HCT116 (cell line): ENCODE measurements at places on chromosomes 3 and 15.
A peak's percentile ranks its signal among the peaks of the same experiment; 100 is the strongest.

GRCh38 chr3:146256851-146257486 lies 6.1 kb upstream of the PLSCR4 start:
- H3K36me3 ChIP-seq: no peaks in the 10 kb centered on the region
- H3K4me1 ChIP-seq: no peaks in the 10 kb centered on the region
- no peaks in the 10 kb centered on the region for H3K27me3 ChIP-seq
- H3K4me3 ChIP-seq: no peak overlapping the region
- no peak overlapping the region for H3K27ac ChIP-seq

GRCh38 chr3:127218454-127218922 lies 25.6 kb downstream of the PRR23E start:
- no peak overlapping the region for H3K4me3 ChIP-seq
- H3K27ac ChIP-seq: no peak overlapping the region
- H3K4me1 ChIP-seq: no peaks in the 10 kb centered on the region
- H3K27me3 ChIP-seq: peaks cover 7% of the 10 kb centered on the region; the same call in 1 of the 2 replicates
- no peak for DNase-seq
- no peaks in the 10 kb centered on the region for H3K36me3 ChIP-seq

- H3K27me3 ChIP-seq: no peaks in the 10 kb centered on the region
- H3K27ac ChIP-seq: no peak overlapping the region
- no peak for DNase-seq
- H3K4me1 ChIP-seq: peaks cover 14% of the 10 kb centered on the region
- no peaks in the 10 kb centered on the region for H3K36me3 ChIP-seq
Measured at GRCh38 chr3:53032609-53033008, 13.3 kb downstream of the SFMBT1 start.

DNA sequence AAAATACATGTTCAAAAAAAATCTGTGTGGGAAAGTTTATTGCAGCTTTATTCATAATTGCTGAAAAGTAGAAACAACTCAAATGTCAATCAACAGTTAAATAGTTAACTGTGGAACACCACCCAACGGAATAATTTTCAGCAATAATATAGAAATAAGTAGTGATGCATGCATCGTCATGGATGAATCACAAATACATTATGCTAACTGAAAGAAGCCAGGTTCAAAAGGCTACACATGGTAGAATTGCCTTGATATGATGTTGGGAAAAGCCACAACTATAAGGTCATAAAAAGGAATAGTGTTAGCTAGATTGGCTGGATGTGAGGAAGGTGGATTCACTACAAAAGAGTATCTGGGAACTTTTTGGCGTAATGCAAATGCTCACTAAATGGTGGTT lies 82.0 kb downstream of the GMNC start:
- H3K36me3 ChIP-seq: no peaks in the 10 kb centered on the region
- no peak for DNase-seq
- no peak overlapping the region for H3K27ac ChIP-seq
- H3K27me3 ChIP-seq: no peaks in the 10 kb centered on the region

DNA sequence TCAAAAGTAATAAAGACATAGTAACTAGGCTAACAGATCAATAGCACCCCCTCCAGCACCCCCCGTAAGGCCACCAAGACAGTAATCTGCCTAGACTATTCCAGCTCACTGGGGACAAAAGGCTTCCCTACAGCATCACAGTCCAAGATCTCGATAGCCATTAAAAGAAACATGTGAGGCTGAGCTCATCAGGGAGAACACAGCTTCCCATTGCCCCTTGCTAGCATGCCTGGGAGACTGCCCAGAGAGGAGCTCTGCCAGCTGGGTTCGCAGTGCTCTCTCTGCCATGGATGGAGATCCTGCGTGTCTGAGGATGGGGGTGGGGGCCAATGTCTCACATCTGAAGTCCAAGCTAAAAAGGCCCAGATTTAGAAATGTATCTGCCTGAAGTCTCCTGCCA lies 17.8 kb downstream of the LRIG1 start:
- no peak for DNase-seq
- H3K27me3 ChIP-seq: peaks cover 3% of the 10 kb centered on the region; the same call in 1 of the 2 replicates
- H3K4me1 ChIP-seq: no peaks in the 10 kb centered on the region
- no peak overlapping the region for H3K27ac ChIP-seq
- no peak overlapping the region for H3K4me3 ChIP-seq
- no peaks in the 10 kb centered on the region for H3K36me3 ChIP-seq

- H3K36me3 ChIP-seq: no peaks in the 10 kb centered on the region
- H3K4me1 ChIP-seq: no peaks in the 10 kb centered on the region
- H3K27me3 ChIP-seq: no peaks in the 10 kb centered on the region
- DNase-seq: no peak
- no peak overlapping the region for H3K4me3 ChIP-seq
- H3K27ac ChIP-seq: no peak overlapping the region
Measured at GRCh38 chr15:48414015-48414414, 82.8 kb downstream of the DUT start.

DNA sequence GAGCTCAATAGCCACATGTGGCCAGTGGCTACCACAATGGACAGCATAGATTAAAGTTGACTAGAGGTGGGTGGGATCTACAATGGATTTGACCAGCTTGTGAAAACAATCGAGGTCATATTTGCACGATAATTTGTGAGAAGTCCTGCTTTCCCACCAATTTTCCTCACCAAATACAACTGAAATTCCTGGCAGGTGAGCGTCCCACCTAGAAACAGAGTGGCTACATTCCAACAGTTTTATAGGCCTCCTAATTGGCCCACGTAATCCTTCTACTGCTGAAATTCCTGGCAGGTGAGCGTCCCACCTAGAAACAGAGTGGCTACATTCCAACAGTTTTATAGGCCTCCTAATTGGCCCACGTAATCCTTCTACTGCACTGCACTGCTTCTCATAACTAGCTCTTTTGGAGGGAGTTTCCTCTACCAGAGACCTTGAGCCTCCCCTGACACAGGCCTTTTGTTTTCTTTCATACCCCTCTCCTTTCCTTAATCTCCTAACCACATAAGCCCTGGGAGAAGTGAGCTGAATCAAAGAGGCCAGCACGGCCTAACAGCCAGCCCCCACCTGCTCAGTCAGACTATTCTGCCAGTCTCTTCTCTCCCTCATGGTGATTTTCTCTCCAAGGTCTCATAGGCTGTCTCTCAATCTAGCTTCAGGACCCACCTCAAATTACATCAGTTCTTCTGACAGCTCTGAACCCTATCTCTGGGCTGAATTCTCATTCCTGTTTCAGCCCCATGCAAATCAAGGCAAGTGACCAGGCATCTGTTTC lies 80.2 kb downstream of the BFSP2 start:
- DNase-seq: peak; percentile 79
- H3K27me3 ChIP-seq: no peaks in the 10 kb centered on the region
- peak overlapping the region; percentile 31 for H3K4me3 ChIP-seq
- H3K4me1 ChIP-seq: peaks cover 13% of the 10 kb centered on the region
- peak overlapping the region; percentile 74 for H3K27ac ChIP-seq
- no peaks in the 10 kb centered on the region for H3K36me3 ChIP-seq

DNA sequence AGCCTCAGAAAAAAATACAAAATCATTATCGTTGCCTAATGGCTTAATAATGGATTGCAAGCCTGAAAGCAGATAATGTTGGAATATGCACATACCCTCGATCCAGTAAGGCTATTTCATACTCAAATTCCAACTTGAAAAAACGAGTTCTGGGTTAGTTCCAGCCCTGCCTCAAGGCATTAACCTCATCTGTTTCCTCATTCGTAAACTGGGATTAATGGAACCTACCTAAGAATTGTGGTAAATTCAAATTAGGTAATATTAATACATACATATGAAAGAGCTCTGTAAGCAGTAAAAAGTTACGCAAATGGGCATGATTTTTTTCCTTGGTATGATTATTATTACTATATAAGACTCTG lies 107.5 kb downstream of the SRGAP3 start:
- H3K36me3 ChIP-seq: no peaks in the 10 kb centered on the region
- DNase-seq: no peak
- H3K4me3 ChIP-seq: no peak overlapping the region
- H3K4me1 ChIP-seq: no peaks in the 10 kb centered on the region

DNA sequence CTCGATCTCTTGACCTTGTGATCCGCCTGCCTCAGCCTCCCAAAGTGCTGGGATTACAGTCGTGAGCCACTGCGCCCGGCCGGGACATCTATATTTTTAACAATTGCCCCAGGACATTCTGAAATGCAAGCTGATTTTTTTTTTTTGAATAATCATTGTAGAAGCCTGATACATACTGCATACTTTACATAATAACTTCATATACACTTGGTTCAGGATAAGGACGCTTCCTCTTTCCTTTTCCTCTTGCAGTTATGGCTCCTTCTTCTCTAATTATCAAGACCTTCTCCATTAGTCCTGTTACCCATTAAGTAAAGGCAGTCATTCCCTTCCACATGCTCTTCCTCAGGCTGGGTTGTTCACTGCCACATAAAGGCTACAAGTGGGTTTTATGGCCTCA lies 58.3 kb downstream of the SLCO3A1 start:
- H3K36me3 ChIP-seq: no peaks in the 10 kb centered on the region
- no peak overlapping the region for H3K27ac ChIP-seq
- H3K4me1 ChIP-seq: no peaks in the 10 kb centered on the region
- no peak for DNase-seq
- no peak overlapping the region for H3K4me3 ChIP-seq
- no peaks in the 10 kb centered on the region for H3K27me3 ChIP-seq

GRCh38 chr15:27466758-27467157 lies 495.8 kb downstream of the GABRG3 start:
- DNase-seq: no peak
- H3K36me3 ChIP-seq: no peaks in the 10 kb centered on the region
- no peak overlapping the region for H3K27ac ChIP-seq
- H3K4me1 ChIP-seq: no peaks in the 10 kb centered on the region

GRCh38 chr3:176959867-176960266 lies 237.4 kb downstream of the TBL1XR1 start:
- H3K4me3 ChIP-seq: no peak overlapping the region
- H3K4me1 ChIP-seq: no peaks in the 10 kb centered on the region
- no peak for DNase-seq

DNA sequence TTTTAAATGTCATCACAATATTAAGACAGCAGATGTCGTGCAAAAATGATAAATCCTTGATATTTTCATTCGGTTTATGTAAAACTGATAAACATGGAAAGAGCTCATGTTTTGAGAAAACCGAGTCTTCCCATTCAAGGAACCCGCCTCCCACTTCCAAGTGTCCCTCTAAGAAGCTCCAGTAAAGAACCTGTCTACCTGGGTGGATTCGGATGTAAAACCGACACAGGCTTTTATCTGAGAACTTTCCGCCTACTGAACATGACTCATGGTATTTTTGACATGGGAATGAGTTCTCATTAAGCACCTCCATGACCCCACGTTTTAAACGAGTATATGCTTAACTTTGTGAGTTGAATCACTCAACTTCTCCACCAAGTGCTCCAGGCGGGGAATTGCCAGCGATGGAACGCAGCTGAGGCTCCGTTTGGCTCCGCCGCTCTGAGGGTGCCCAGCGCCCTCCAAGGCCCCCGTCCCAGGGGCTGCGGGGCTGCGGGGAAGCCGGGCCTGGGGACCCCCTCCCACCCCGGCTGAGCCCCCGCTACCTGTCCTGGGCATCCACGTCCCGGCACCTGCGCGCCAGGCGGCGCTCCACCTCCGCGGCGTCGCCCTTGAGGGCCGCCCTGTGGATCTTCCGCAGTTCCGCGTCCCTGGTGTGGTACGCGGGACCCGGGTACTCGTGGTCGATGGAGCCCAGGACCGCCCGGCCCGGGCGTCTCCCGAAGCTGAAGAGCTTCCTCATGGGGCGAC lies 119.9 kb downstream of the LMLN start:
- H3K27me3 ChIP-seq: no peaks in the 10 kb centered on the region
- H3K36me3 ChIP-seq: no peaks in the 10 kb centered on the region
- peak overlapping the region; percentile 91 for H3K27ac ChIP-seq
- H3K4me3 ChIP-seq: peak overlapping the region; percentile 71
- no peaks in the 10 kb centered on the region for H3K4me1 ChIP-seq

DNA sequence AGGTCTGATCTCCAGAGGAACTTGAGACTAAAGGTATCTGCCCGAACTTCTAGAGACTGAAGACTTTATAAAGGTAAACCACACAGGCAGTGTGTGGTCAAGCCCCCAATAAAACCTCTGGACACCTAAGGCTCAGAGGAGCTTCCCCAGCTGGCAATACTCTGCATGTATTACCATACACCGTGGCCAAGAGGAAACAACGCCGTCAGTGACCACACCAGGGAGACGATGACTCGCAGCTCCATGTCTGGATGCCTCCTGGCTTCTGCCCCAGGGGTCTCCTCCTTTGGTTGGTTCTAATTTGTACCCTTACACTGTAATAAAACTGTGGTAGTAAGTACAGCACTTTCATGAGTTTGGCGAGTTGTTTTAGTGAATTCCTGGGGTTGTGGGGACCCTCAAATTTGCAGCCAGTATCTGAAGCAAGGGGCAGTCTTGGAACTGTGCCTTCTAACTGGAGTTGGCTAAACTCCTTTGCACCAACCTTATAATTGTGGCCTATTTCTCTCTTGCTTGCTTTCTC lies 32.1 kb upstream of the BCL2L10 start:
- H3K27me3 ChIP-seq: no peaks in the 10 kb centered on the region
- H3K36me3 ChIP-seq: no peaks in the 10 kb centered on the region
- no peaks in the 10 kb centered on the region for H3K4me1 ChIP-seq
- no peak overlapping the region for H3K27ac ChIP-seq
- H3K4me3 ChIP-seq: no peak overlapping the region

- no peak overlapping the region for H3K27ac ChIP-seq
- no peak overlapping the region for H3K4me3 ChIP-seq
- DNase-seq: no peak
- H3K27me3 ChIP-seq: no peaks in the 10 kb centered on the region
- H3K36me3 ChIP-seq: peaks cover 17% of the 10 kb centered on the region; the same call in 1 of the 2 replicates
Measured at GRCh38 chr3:69009559-69010410, 3.7 kb downstream of the EOGT start.
